Occipital lobe (tissue), 3 donors: ENCODE measurements at places on chromosomes 2 and 18.

- no peak for DNase-seq
These were observed 75.0 kb upstream of the RBM44 start for GRCh38 chr2:237723602-237724001.

DNA sequence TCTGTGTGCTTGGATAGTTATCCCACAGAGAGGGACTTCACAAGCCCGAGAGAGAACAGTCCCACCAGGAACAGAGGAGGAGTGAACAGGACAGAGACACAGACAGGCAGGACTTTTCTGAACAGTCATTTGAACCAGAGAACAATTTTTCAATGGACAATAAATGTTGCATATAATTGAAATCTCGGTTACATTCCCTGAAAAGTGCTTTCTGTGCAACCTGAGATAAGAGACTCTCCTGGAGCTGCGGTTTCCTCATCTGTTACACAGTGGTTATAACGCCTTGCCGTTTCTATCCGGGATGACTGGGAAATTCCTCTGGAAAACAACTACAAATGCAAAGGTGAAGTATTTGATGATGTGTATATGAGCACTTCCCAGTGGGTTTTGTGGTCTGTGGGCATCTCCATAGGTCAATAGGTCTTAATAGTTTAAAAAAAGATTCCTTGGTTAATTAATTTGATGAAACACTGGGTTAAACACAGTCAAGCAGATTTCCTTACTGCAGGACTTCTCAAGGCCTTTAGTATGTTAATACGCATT lies 87.2 kb upstream of the HPCAL1 start:
- DNase-seq = no peak

- no peak for DNase-seq
These were observed 136.6 kb upstream of the GLI2 start for GRCh38 chr2:120599072-120599471.

DNA sequence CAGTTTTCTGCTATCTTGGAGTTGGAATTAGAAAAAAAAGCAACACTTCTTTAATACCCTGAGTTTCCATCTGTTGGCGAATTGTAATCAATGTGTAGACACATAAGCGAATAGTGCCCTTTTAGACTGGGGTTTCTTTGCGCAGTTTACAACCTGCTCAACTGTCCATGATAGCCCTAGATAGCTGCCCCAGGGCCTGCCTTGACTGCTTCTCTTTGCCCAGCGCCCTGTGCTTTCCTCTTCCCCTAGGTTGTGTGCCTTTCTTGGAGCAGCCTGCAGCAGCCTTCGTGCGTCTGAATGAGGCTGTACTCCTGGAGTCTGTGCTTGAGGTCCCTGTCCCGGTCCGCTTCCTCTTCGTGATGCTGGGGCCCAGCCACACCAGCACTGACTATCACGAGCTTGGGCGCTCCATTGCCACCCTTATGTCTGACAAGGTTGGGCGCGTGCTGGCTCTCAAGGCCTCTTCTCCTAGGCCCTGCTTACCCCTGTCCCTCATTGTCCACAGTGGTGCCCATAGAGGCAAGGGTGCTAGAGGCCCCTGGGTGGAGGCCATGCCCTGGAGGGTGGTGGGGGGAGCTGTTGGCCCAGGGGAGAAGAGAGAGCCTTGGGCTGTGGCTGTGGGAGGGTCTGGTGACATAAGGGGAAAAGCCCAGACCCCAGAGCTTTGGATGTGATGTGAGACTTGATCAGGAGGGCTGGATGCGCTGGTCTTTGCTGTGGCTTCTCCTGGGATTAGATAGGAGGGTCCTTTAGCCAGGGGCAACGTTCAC lies 6.9 kb downstream of the SLC4A3 start:
- no peak for DNase-seq

DNA sequence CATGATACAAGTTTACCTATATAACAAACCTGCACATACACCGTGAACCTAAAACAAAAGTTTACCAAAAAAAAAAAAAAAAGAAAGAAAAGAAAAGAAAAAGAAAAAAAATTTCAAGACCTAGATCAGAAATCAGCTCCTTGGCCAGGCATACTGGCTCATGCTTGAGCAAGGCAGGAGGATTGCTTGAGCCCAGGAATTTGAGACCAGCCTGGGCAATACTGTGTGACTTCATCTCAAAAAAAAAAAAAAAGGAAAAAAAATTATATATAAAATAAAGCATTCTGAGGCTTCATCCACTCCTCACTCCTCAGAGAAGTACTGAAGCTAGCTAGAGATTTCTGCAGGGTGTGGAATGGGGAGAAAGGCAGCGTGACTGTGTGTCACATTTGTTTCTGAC lies 11.8 kb upstream of the PROC start:
- DNase-seq = no peak

GRCh38 chr18:45611943-45612342 lies 3.3 kb upstream of the SLC14A2 start:
- no peak for DNase-seq
